Stimulated activated CD8-positive, alpha-beta memory T cell treated with anti-CD3 and anti-CD28 coated beads, Interleukin-4, amount 100 ng/mL, for 4 hours (primary cell): ENCODE measurements at places on chromosomes 6 and 20.
A peak's percentile ranks its signal among the peaks of the same experiment; 100 is the strongest.

DNA sequence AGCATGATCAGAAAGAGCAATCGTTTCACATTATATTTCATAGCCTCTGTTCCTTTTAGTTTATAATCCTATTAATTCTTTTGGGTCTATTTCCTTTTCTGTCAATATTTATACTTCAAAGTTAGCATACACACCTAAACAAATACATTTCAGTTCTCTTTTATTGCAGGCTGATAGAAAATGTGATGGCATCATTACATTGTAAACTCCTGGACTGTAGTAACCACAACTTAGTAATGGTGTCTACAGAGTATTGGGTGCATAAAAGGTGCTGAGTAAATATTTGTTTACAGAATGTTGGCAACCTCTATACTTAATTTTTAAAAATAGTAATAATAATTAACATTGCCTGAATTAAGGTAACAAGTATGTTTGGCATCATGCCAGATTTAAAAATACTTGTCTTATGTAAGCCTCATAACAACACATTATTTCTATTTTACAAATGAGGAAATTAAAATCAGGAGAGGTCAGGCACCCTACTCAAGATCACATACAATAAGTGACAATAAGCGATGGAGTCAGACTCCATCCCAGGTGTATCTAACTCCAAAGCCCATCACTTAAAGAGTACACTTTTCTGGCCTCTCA is 195.0 kb downstream of the UBE3D start:
- DNase-seq = no peak

GRCh38 chr6:156832669-156833068 is 55.5 kb downstream of the ARID1B start:
- DNase-seq = no peak

GRCh38 chr20:44586289-44586911 is 4.0 kb downstream of the PKIG start:
- no peak for DNase-seq

DNA sequence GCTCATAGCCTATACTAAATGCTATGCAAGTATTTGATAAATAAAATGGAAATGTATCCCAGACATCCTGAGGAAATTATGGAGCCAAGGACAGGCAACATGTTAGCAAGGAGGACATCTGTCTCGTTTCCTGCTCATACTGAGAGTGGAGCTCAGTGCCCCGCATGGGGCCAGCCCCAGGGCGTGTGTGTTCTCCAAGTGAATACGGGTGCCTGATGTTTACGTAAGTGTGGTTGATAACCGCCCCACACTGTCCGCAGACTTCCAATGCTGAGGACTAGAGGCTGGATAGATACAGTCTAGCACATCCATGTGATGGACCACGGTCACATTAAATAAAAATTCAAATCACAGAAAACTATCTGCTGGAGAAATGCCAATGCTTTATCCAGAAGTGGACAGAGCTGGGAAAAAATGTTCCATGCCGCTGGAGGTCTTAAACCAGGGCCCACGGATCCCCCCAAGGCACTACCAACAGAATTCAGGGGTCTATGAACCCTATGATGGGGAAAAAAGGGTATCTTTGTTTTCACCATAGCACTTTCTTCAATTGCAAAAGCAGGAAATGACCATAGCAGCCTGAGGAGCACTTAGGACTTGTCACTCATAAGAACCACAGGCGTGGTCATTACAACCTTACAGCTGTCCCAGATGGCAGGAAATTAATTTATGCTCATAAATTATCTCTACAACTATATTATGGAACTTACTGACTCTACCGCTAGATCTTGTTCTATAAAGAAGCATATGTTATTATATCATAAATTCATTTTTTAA is 24.9 kb downstream of the TGM2 start:
- DNase-seq = no peak

DNA sequence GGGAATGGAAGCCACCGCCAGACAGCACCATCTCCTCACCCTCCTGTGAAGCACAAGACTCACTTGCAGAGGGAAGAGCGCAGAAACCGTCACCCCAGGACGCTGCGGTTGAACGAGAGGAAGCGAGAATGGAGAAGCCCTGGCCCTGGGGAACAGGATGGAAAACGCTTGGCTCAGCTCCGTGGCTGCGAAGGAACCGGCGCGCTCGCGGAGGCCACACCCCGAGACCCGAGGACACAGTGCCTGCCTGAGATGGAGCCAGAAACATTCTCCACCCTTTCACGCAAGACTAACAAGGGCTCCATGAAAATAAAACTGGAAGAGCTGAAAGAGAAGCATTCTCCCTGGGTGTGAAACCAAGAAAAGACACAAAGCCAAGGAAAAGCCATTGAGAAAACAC is 25.3 kb upstream of the CHRNA4 start:
- no peak for DNase-seq

DNA sequence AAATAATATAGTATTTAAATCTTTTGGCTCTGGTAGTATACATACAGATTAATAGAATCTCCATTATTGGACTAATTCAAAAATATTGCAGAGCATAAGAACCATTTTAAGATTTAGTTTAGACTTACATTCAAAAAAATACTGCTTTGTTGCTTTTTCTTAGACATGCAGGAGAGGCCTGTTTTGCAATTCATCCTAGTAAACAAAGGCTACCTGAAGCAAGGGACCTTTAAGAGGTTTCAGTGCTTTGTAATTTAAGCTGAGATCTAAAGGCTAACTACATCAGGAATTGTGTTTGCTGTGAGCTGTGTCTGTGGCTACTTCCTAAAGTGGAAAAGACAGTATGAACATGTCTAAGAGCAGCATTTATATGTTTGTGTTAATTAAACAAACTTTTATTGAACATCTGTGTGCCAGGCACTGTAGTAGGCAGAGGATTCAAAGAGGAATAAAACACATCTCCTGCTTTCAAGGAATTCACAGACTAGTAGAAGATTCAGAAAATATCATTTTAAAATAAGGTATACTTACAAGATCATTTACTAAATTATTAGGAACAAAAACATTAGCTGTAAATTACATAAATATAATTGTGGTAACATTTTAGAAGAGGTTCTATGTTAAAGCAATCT is 29.1 kb upstream of the CALHM6 start:
- DNase-seq = no peak

- DNase-seq = no peak
Observed at GRCh38 chr20:4060856-4061695, 45.7 kb upstream of the RNF24 start.

DNA sequence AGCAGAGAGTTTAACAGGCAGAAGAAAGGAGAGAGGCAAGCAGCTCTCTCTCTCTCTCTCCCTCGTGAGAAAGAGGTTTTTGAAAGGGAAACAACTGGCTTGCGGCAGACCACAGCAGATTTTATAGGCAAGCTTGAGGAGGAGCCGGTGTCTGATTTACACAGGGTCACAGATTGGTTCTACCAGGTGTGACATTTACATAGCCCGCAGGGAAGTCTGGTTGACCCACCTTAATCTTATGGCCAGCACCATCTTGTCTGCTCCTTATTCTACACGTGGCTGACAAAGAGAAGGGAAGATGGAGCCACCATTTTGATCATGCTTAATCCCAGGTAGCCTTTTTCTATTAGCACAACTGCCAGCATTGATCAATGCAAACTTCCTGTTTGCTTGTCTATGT is 65.4 kb downstream of the OR2J2 start:
- no peak for DNase-seq

DNA sequence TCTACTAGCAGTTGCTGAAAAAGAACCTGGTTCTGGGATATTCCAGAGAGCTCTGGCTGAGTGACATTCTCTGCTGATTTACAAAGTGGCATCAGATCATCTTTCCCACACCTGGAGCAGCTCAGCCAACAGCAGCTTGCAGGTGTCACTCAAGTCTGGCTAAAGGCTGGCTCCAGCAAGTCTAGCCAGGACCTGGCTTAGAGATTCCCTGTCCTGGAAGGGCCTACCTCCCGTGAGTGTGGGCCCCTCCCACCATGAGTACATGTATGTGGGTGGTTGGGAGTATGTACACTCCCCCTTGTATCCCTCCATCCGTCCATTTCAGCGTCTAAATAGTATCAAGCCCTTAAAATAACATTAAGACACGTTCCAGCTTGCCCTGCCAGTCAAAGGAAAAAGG is 539.3 kb upstream of the ID4 start:
- DNase-seq = no peak

DNA sequence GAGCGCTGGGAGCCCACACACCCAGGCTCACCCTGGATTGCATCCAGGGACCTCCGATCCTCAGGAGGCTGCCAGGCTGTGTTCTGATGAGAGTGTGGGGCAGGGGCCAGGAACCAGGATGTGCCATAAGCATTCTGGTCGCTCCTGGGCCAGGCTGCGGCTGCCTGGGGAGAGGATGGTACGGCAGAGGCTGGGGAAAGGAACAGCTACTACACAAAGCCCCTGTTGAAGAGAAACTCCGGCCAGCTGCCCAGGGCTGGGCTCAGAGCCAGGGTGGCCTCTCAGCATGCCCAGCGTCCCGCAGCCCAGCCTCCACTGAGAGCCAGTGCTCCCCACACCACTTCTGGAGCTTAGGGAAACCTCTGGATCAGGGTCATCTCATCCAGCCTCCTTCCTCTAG is 21.7 kb upstream of the OCSTAMP start:
- no peak for DNase-seq

GRCh38 chr6:84872996-84873723 is 108.8 kb upstream of the TBX18 start:
- DNase-seq = no peak

- no peak for DNase-seq
Observed at GRCh38 chr6:44859901-44860410, 468.2 kb upstream of the RUNX2 start.

DNA sequence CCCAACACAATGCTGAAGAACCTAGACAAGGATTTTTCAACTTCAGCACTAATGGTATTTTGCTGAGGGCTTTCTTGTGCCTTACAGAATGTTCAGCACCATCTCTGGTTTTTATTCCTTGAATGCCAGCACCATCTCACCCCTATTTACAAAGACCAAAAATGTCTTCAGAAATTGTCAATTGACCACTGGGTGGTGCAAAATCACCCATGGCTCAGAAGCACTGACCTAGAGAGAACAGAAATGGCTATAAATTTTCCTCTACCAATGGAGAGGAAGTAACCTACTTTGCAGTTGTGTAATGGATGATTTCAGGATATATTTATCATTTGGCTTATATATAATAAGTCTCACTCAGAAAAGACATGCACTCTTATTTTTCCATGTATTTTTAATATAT is 431.0 kb upstream of the IRAK1BP1 start:
- no peak for DNase-seq

GRCh38 chr20:24970754-24971153 is 21.7 kb downstream of the CST7 start:
- DNase-seq = no peak

DNA sequence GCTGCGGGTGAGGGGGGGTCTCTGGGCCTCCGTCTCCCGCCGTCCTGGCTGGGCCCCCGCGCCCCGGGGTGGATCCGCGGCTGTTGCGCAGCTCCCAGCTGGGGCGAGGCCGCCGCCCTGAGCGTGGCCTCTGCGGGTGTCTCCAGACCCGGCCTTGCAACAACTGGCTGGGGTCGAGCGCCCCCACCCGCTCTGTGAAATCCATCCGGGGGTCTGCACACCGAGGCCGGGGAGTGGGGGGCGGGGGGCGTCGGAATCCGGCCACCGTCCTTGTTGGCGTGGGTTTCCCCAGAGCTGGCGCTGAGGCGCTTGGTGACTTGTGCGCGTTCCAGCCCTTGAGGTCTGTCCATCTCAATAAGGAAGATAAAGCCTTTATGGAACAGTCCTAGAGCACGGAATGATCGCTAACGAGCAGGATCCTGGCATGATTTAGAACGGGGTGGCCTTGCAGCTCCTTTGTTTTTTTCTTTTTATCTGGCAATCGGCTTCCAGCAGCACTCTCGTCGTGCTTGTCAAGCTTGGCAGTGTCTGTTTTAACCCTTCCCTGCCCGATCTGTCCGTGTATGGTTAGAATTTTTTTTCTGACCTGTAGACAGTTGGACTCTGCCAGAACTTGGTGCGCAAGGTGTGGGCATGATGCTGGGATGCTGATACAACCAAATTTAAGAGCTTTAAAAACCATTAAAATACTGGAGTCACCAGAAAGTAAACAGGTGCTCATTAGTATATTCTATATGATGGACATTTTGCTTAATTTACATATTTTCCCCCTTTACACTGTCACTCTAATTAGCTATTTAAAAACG is 675 bp downstream of the DSTN start:
- DNase-seq = no peak

DNA sequence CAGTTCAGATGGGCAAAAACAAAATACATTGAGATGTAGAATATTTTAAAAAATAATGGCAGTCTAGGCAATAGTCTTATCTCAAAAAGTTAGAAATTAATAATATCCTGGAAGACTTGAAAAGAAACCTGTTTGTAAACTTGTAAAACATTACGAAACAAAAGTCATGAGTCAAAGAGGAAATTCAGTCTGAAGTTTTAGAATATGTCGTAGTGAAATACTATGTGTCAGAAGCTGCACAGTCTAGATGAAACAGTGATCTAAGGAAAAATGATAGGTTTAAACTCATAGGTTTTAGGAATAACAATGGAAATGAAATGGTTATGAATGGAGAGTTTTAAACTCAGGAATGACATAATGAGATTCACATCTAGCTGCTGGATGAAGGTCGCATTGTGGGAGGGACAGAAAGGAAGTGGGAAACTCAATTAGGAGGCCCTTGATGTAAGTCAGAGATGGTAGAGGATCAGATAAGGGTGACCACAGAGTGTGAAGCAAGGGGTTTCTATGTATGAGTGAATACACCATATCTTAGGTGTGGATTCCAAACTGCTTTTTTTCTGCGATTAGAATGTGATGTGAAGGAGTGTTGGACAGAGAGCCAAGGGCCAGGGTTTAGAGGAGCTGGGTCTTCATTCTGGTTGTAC is 2.8 kb downstream of the SNRPB2 start:
- no peak for DNase-seq

- DNase-seq = peak; percentile 46
Observed at GRCh38 chr20:16574656-16575355, 1.6 kb upstream of the KIF16B start.

DNA sequence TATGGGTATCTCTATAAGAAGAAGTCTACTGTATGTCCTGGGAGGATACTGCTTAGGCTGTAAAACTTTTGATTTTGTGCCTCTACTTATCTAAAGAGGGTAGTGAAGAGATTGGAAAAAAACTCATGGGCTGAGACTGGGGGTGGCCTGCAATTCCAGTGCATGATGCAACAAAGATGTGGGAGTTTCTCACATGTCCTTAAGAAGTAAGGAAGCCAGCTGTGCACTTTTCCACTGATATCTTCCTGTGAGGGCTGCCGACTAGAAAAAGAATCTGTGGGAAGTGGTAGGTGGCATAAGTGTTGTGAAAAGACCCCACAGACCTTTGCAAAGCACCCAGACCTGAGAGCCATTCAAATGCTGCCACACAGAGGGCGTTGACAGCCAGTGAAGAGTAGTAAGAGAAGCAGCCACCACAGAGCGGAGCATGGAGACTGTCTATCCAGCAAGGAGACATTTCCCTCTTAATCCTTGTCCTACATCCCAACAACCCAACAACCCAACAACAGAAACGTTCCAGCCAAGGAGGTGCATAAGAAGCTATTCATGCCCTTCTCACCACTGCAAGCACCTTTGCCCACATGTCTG is 65.1 kb downstream of the PFDN4 start:
- no peak for DNase-seq

DNA sequence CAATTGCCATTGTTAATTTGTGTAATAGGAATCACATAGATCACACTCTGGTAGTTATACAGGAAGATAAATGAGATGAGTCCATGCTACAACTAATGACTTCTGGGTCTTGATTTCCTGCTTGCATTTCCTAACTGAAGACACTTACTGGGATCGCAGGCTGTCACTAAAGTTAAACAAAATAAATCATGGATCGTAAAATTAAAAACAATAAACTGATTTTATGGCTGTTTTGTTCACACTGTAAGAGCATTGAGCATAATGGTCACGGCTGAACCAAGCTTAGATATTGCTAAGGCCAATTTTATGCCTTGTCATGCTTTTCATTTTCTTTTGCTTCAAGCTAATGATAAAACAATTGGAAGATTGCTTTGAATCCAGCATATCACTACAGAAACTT is 332.5 kb upstream of the CITED2 start:
- DNase-seq = no peak
